ENCODE measurements at places on chromosomes 1 and 21. TPM values are rescaled to one million over a fixed set of nuclear protein-coding genes. Genes with fewer than 3 reads are reported as not detected.

DNA sequence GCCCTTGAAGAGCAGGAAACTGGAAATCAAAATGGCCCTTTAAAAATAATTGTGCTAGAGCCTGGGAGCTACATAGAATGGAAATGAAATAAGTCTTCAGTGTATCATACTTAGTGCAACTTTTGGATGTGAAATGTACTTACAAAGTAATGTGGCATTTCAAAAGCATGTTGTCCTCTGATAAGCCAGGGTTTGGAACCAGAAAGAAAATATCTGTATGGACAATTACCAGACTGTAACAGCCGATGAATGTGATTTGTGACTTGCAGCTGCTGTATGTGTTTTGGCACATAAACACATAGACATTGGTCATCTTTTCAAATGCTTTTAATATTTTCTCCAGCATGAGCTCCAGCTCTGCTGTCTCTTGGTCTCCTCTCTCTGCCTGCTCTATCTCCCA lies 546.4 kb downstream of the OMA1 start:
- DNase-seq, result no peak

GRCh38 chr1:151997284-151997570 lies 3.6 kb upstream of the S100A10 start:
- no peak for DNase-seq

The CNKSR1 gene
- total RNA-seq, result not detected

- no peak for DNase-seq
Observed at GRCh38 chr1:247210062-247210375, 38.2 kb upstream of the ZNF124 start.

The ACTN2 gene
- total RNA-seq, result not detected

DNA sequence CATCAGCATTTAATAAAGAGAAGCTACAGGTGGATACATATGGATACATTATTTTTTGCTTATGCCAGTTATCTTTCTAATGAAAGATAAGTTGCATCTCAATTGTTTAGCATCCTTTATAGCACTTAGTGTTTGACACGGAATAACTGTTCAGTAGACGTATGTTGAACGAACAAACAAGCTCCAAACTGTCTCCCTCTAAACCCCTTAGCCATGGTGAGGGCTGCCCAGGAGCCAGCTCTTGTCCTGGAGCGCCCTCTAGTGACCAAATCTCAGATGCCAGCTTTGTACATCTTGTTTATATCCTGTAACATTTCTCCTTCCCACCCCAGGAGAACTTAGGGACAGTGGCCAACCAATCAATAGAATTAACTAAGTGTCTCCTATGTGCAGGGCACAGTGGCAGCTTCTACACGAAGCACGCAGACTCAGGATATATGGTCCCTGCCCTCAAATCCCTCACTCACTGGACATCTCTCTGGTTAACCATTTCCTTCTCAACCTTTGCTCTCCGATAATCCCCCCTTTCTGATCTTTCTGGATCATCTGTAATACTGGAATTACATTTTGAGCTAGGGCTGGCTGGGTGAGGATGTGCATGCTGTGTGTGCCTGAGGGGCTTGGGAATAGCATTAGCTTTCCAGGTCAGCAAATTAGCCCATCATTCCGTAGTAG lies 22.9 kb downstream of the KCNA10 start:
- peak; percentile 58 for DNase-seq

GRCh38 chr1:199273837-199274379 lies 635.1 kb downstream of the PTPRC start:
- DNase-seq, result no peak

GRCh38 chr1:187837787-187838186 lies 1009.0 kb downstream of the PLA2G4A start:
- no peak for DNase-seq

GRCh38 chr21:36145259-36145658 lies 10.4 kb downstream of the CBR3 start:
- DNase-seq, result no peak

DNA sequence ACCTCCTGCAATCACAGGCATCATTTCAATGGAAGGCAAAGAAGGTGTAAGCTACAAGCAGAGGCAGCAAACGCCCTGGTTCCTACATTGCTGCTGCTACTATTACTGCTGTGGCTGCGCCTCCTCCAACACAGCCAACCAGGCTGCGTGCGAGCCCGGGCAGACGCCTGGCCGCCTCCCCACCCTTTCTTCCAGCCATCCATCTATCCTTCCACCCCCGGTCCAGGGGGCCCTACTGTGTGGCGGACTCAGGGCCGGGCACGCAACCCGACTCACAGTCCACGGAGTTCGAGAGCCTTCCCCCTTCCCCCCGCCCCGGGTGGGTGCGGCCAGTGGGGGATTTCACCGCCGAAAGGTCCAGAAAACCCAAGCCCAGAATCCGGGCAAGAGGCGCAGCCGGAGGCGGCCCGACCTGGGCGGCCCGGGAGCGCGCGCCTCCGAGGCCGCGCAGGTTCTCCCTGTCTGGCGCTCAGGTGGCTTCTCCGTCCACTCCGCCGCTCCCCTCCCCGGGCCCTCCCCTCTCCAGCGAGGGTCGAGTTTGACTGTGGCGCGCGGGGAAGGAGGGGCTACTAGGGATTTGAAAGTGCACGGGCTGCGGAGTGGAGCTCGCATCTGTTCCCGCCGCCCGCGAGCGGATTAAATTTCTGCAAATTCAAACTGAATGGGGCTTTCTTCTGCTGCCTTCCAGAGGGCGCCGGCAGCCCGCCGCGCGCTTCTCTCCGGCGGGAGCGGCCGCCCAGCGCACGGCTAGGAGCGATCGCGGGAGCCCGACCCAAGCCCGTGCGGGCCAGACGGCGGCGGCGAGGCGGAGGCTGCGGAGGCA lies at the start of gene HUNK:
HUNK (plus strand) TSS at position 569 of the 823 bp plus-strand sequence. CDS start 655 bp downstream, outside the sequence.
- peak; percentile 42 for DNase-seq

DNA sequence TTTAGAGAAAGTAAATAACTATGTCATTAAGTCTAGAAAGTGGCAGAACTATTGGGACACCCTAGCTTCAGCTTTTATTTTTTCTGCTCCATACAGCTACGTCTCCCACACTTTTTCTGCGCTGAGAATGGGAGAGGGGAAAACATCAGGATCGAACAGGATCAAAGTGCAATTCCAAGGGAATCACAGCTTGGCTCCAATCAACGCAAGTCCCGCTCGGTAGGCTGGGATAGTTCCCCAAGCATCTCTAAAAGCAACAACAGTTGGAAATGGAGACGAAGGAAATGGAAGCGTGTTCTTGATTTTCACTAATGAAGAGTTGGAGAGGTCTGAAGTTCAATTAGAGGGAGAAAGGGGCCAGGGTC lies 536 bp downstream of the HMGCL start:
- no peak for DNase-seq

The TNFRSF4 gene
- not detected for total RNA-seq

The SEMA4A gene
- 0.49 TPM for total RNA-seq

DNA sequence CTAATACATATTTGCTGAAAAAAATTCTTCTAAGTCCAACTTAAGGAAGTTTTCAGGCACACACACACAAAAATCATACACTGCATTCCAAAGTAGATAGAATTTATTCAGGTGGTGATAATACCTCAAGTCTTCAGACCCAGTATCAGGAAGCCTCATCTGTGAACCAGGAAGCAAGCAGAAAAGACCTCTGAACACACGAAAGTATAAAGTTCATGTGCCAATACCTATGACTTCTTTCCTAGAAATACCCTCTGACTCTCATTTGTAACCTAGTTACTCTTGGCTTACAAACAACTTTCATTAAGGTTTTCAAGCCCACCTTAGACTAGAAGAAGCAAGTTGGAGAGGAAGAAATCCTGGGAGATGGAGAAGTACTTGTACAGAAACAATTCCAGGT lies 35.7 kb upstream of the IFNLR1 start:
- DNase-seq, result no peak

The ZNF683 gene
- total RNA-seq, result not detected
